ENCODE measurements at places on chromosomes 13 and 19.
A peak's percentile ranks its signal among the peaks of the same experiment; 100 is the strongest.

DNA sequence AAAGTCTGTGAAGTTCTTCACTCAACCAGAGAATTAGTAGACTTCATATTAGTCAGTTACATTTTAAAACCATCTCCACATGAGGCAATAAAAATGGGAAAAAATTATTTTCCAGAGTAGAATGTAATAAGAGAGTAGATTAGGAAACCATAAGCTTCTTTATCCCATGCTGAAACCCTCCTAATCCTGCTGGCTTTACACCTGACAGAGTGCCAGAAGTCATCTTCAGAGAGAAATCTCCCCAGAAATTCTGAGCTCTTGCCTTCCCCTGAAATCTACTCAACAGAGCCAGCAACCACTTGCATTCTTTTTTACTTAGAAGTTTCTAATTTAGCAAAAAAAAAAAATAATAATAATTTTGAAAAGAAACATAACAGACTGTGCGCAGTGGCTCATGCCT is 279.9 kb downstream of the NHLRC3 start:
- no peak for DNase-seq

DNA sequence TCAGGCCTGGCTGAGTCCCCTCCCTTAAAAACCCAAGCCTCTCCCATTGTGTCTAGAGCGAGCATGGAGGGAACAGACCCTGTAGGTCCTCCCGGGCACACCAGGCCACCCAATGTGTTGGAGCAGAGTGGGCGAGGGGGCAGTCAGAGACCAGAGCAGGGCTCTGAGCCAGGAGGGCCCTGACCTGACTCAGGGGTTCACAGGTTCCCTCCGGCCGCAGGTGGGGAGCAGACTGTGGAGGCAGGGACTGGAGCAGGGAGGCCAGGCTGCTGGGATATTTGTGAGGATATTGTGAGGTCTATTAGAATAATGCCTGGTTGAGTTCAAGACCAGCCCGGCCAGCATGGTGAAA is 1.6 kb upstream of the TYROBP start:
- DNase-seq: no peak

DNA sequence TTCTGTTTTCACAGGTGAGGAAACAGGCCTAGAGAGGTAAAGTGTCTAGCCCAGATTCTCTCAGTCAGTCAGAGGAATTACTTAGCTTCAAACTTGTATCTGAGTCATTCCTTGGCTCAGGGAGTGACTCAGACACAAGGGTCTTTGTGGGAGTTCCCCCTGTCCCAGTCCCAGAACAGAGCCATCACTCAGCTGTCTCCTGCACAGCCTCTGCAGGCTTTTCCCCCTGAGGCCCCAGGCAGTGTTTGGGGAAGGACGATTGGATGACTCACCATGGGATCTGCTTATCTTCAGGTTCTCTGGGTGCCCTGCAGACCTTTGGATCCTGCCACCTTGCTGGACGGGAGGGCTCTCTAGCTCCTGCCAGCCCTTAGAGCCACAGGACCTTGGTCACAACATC is 13.2 kb downstream of the ZNF793 start:
- no peak for DNase-seq

DNA sequence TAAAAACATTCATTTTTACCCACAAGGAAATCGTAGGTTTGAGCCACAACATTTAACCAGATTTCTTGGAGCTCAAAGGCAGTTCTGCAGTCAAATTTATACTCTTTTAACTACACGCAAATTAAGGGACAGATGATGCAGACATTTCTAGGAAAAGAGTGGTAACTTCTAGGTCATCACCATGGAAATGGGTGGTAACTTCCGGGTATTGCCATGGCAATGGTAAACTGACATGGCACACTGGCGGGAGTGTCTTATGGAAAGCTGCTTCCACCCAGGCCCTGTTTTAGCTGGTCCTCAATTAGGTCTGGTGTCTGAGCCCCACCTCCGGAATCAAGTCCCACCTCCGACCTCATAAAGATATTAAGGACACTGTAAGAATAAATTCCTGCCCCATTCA is 10.4 kb upstream of the LYPD5 start:
- no peak for DNase-seq

DNA sequence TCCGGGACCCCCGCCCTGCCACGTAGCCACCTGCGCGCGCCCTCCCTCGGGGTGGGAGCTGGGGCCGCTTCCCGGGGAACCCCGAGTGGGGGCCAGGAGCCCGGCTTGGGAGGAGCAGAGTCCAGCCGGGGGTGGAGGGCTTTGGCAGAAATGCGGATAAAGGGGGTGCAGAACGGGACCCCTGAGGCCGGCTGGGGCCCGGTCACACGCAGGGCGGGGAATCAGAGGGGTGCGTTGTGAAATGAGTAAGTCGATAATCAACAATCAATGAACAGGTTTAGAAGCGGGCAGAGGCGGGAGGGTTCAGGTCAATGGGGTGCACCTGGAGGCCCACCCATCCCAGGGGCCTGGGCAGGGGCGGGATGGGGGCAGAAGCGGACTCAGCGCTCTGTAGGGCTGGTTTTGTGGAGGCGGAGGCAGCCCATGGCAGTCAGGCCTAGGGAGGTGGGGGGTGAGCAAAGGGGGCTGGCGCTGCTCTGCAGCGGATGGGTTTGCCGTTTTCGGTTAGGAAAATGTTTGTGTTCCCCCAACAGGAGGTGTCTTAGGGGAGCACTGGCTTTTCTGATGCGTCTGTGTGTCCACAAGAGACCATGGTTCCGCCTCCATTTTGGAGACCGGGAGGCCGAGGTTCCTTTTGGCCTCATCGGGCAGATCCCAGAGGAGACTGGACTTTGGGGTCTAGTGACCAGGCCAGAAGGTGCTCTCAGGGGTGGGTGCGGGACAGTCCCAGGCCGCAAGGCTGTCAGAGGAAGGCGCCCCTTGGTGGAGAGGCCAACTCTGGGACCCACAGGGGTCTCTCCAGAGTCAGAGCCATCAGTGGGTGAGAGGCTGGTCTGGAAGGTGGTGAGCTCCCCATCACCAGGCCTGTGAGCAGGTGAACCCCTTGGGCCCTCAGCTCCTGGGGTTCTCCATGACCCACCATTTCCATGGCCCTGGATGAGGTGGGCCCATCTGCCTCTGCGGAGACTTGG is 683 bp upstream of the DIRAS1 start:
- DNase-seq: no peak

DNA sequence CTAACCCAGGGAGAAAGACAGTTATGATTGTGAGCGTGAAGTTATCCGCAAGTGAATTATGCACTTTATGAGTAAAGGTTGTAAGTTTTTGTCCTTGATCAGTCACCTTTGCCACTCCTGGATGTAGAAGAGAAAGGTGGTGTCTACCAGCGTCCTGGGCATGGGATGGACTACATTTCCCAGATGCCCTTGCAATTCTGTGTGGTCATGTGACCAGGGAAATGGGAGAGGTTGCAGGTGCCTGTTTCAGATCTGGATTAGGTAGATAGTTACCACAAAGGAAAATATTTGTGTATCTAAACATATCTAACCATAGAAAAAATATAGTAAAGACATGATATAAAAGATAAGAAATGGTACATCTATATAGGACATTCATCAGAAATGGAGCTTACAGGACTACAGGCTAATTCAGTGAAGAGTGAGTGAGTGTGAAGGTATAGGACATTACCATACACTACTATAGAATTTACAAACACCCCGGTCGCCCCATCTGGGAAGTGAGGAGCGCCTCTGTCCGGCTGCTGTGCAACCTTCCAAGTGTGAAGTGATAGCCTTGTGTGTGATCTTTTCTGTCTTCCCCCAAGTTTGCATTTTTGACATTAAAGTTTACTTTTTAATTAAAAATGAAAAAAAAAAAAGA is 51.6 kb upstream of the CACNA1A start:
- DNase-seq: peak; percentile 15

DNA sequence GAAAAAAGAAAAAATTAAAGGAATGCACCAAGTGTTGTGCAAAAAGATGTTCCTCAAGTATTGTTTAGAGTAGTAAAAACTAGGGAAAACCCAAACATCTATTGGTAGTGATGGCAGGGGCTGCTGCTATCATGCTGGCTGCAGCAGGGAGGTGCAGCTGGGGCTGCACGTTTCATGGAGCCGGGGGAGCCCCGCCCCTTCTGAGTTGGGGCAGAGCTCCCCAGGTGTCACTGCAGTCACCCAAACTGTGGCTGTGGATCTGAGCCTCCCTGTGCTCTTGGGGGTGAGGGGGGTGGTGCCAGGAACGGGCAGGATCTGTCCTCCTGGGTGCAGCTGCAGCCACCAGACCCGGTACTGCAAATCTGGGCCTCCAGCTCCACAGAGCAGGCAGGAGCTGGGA is 11.5 kb upstream of the UBE2S start:
- DNase-seq: no peak

DNA sequence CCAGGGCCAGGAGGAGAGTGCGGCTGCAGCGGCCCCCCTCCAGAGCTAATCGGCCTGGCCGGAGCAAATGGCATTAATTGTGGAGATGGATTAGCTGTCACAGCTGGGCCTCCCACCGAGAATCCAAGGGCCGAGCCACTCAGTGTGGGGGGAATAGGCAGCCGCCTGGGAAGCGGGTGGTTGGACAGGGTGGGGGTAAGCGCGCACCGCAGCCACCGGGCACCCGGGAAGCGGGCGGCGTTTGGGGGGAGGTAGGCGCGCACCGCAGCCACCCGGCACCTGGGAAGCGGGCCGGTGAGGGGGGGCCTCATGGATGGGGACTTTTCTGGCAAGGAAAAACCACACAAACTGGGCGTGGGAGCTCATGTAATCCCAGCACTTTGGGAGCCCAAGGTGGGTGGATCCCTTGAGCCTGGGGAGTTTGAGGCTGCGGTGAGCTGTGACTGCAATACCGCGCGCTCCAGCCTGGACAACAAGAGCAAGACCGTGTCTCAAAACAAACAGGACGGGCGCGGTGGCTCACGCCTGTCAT is 9.7 kb downstream of the R3HDM4 start:
- no peak for DNase-seq

DNA sequence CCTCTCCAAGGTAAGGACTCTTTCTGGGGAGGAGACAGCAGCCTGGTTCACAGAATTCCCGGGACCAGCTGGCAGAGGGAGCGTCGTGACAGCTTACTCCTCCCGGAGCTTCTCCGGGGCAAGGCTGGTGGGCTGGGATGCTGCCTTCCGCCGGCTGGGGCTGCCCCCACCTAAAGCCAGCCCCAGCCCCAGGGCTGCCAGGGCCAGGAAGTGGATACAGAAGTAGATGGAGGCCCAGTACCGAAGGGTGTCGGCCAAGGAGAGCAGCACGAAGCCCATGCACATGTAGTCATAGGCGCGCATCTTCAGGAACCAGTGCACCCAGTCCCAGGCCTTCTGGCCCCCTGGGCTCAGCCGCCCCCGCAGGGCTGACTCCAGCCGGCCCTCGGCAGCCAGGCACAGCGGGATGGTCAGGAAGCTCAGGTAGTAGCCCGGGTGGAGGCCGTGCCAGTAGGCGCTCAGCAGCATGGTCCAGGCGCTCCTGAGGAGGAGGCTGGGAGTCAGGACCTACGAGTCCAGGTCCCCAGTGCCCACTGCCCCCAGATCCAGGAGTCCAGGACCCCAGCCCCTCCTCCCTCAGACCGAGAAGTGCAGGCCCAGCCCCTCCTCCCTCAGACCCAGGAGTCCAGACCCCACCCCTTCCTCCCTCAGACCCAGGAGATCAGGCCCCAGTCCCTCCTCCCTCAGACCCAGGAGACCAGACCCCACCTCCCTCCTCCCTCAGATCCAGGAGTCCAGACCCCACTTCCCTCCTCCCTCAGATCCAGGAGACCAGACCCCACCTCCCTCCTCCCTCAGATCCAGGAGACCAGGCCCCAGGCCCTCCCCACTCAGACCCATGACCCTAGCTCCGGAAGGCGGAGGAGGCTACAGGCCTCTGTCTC is 1.2 kb upstream of the TMC4 start:
- no peak for DNase-seq

GRCh38 chr13:49124693-49125304 is 95.3 kb upstream of the MLNR start:
- no peak for DNase-seq

- DNase-seq: no peak
These were observed 182.2 kb downstream of the FOXO1 start for GRCh38 chr13:40484101-40484800.

GRCh38 chr13:19561585-19561984 is 253 bp upstream of the TPTE2 start:
- no peak for DNase-seq

DNA sequence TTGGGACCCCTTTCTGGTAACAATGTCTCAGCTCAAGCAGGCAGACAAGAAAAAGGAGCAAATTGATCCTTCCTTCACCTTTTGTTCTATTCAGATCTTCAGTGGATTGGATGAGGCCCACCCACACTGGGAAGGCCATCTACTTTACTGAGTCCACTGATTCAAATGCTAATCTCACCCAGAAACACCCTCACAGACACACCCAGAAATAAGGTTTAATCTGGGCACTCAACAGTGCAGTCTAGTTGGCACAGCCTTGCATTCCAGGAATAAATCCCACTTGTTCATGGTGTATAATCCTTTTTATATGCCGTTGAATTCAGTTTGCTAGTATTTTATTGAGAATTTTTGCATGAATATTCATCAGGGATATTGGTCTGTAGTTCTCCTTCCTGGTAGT is 148.4 kb downstream of the COG6 start:
- DNase-seq: no peak

- DNase-seq: no peak
These were observed 147.1 kb downstream of the MTUS2 start for GRCh38 chr13:28967029-28967915.

- DNase-seq: no peak
These were observed 57.5 kb downstream of the STARD13 start for GRCh38 chr13:33227927-33228647.

- no peak for DNase-seq
These were observed 114.9 kb downstream of the RFC3 start for GRCh38 chr13:33932769-33933406.

DNA sequence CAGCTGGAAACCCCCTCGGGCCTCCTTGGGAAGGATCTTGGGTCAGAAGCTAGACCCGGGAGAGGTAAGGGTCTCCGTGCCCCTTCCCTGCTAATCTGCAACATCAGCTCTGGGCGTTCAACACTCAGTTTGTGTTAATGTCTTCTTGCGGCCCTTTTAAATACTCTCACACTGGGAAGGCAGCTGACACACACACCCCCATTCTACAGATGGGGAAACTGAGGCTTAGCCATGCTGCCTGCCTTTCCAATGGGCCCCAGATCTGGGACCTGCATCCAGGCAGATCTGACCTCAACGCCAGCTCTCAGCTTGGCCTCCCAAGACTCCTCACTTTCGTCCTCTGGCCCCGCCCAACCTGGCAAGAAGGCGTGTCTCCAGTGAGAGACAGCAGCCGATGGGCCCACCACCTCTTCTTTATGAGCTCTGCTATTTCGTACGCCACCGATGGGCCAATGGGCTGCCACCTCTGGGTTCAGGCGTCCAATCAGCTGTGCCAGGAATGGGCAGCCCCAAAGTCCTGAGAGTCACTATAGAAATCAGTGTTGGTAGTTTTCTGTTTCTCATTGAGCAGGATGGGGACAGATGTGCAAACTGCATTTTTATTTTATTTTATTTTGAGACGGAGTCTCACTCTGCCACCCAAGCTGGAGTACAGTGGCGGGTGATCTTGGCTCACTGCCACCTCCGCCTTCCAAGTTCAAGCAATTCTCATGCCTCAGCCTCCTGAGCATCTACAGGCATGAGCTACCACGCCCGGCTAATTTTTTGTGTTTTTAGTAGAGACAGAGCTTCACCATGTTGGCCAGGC is 43.8 kb downstream of the DNM2 start:
- DNase-seq: no peak
